ENCODE measurements at places on chromosomes 6 and 20.

GRCh38 chr6:71292001-71292400 is 3.4 kb downstream of the OGFRL1 start:
- DNase-seq = no peak

DNA sequence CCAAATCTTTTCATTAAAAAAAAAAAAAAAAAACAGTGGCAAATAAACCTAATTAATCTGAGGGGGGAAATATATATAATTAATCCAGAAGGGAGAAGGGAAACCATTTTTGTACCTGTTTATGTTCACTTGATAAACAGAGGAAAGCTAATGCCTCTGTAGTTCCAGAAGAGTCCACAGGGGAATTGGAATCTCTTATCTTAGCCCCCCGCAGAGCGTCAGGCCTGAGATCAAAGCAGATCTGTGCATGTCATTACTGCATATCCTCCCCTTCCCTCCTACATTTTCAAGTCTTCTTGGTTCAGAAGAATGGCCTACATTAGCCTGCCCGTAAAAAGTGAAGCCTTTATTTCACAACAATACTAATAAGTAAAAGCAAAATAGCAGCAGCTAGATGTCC is 157.2 kb downstream of the PTPRT start:
- DNase-seq = no peak

DNA sequence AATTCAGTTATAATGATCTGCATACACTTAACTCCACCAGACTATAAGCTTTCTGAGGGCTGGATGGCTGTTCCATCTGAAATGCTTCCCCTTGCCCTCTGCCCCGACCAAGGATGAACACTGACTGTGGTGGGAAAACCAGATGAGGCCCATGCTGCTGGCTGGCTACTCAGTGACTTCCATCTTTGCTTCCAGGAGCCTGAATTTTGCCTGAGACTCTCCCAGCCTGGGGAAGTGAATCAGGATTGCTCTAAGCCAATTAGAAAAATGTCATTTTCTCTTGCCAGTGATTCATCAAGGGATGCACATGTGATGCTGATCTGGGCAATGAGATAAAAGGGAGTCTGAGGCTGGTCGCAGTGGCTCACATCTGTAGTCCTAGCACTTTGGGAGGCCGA is 1.7 kb upstream of the TOMM34 start:
- DNase-seq = no peak

GRCh38 chr20:62952968-62953838 is 694 bp downstream of the SLC17A9 start:
- no peak for DNase-seq
